Activated naive CD8-positive, alpha-beta T cell treated with anti-CD3 and anti-CD28 coated beads for 36 hours (primary cell): ENCODE measurements at places on chromosomes 7 and 10. TPM values are rescaled to one million over a fixed set of nuclear protein-coding genes. Genes with fewer than 3 reads are reported as not detected.

GRCh38 chr10:112951359-112952281 lies 1.6 kb downstream of the TCF7L2 start:
- H3K27me3 ChIP-seq, result peaks cover 59% of the 10 kb centered on the region
- H3K27ac ChIP-seq, result peak overlapping the region; percentile 93
- peak overlapping the region; percentile 92 for H3K4me3 ChIP-seq
- no peaks in the 10 kb centered on the region for H3K36me3 ChIP-seq

The ADAM22 gene
- 3.5 TPM for total RNA-seq

GRCh38 chr10:107487284-107487683 lies 322.8 kb upstream of the SORCS1 start:
- DNase-seq, result no peak
- no peak overlapping the region for H3K4me3 ChIP-seq
- no peaks in the 10 kb centered on the region for H3K27me3 ChIP-seq
- H3K36me3 ChIP-seq, result no peaks in the 10 kb centered on the region
- H3K4me1 ChIP-seq, result no peaks in the 10 kb centered on the region

- no peaks in the 10 kb centered on the region for H3K4me1 ChIP-seq
- no peak overlapping the region for H3K4me3 ChIP-seq
- no peak overlapping the region for H3K27ac ChIP-seq
- H3K36me3 ChIP-seq, result no peaks in the 10 kb centered on the region
- peaks cover 22% of the 10 kb centered on the region for H3K27me3 ChIP-seq
- DNase-seq, result no peak
Observed at GRCh38 chr10:94428766-94429707, 26.7 kb downstream of the TBC1D12 start.

DNA sequence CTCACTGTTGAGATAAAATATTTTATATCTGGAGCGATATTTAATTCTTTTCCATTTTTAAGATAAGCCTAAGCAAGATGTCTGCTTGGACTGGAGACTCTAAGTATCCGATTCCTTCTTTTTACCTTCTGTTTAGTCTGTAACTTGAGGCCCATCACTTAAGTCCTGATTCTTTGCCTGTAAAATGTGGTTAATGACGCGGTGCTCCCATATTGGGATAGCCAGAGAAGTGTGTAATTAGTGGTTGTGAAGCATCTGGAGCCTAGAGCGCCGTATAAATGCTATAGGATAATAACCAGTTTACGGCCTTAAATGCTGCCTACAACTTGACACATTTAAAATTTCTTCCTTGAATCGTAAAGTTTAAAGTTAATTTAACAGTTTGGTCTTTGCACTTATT lies 132.9 kb downstream of the CHN2 start:
- H3K27me3 ChIP-seq, result no peaks in the 10 kb centered on the region
- H3K4me3 ChIP-seq, result no peak overlapping the region
- H3K4me1 ChIP-seq, result peaks cover 12% of the 10 kb centered on the region
- peaks cover 6% of the 10 kb centered on the region for H3K36me3 ChIP-seq
- DNase-seq, result no peak
- H3K27ac ChIP-seq, result no peak overlapping the region

DNA sequence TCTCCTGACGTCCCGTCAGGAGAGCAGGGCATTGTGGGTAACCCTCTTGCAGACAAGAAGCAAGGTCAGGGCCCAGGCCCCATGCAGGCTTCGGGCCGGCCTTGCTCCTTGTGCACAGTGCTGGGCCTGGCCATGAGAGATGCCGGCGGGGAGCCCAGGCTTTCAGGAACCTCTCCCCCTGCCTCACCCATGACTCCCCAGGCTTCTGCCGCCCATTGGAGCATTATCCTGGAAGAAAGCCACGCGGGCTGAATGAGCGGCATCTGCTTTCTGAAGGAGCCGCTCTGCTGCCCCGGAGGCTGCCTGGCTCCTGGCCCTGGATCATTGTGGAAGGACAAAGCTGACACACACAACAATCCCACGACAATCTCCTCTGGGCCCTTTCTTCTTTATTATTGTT lies 233.5 kb downstream of the TCF7L2 start:
- no peaks in the 10 kb centered on the region for H3K27me3 ChIP-seq
- no peak for DNase-seq
- H3K4me3 ChIP-seq, result no peak overlapping the region
- no peaks in the 10 kb centered on the region for H3K36me3 ChIP-seq
- no peaks in the 10 kb centered on the region for H3K4me1 ChIP-seq

The LSM5 gene
- 157 TPM for total RNA-seq

The WNT8B gene
- not detected for total RNA-seq
